ENCODE measurements at places on chromosomes 4 and X.

- no peak for DNase-seq
Observed at GRCh38 chr4:127623797-127624083, 9.0 kb upstream of the INTU start.

GRCh38 chr4:3413217-3413671 lies 28.5 kb upstream of the HGFAC start:
- no peak for DNase-seq

DNA sequence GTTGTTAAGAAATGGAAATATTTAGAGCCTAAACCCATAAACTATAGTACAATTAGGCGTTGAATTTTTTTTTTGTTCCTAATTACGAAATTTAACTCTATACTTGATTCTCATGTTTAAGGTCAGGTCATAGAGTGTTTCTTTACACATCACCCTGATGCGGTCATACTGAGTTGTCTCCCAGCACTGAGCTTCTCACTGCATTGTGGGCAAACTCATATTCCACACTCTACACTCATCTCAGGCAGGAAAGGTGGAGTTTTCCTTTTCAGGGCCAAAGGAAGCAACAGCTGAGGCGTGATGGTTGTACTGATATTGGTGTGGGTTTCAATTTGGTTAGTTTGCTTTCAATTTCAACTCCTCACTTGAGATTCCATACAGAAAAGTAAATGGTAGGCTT lies 75.4 kb downstream of the FAT4 start:
- no peak for DNase-seq

DNA sequence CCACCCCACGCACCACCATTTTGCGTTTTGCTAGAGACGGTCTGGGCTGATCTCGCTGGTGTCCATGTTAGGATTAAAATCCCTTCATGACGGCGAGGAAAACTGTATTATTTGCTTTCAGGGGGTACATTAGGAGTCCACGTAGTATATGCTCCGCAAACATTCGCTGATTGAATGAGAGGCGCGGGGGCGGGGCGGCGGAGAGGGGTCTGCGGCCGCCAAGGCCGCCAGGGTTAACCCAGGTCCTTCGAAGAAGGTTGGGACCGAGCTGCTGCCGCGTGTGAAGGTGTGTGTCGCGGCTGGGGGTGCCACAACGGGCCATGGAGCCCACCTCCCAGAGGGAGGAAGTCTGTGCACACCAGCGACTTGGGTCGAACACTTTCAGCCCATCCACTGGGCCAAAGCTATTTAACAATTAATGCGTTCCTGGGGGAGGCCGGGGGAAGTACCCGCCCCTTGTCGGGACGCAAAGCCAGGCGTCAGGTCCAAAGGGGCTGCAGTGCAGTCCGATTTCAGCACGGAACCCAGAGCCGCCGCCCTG lies 6.4 kb upstream of the PITX2 start:
- DNase-seq: no peak

DNA sequence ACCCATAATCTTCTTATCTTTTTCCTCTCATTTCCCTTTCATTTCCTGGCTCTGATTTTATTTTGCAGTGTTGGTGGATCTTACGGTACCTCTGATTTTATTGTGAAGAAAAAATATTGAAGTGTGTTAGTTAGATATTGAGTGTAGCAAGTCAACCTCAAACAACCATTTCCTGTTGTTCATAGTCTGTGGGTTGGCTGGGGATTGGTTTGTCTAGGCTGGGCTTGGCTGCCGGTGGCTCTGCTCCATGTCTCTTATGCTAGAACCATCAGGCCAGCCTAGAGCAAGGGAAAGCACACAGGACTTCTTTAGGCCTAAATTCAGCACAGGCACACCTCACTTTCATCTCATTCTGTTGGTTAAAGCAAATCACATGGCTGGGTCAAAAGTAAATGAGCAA lies 383.1 kb upstream of the LCORL start:
- DNase-seq: no peak

DNA sequence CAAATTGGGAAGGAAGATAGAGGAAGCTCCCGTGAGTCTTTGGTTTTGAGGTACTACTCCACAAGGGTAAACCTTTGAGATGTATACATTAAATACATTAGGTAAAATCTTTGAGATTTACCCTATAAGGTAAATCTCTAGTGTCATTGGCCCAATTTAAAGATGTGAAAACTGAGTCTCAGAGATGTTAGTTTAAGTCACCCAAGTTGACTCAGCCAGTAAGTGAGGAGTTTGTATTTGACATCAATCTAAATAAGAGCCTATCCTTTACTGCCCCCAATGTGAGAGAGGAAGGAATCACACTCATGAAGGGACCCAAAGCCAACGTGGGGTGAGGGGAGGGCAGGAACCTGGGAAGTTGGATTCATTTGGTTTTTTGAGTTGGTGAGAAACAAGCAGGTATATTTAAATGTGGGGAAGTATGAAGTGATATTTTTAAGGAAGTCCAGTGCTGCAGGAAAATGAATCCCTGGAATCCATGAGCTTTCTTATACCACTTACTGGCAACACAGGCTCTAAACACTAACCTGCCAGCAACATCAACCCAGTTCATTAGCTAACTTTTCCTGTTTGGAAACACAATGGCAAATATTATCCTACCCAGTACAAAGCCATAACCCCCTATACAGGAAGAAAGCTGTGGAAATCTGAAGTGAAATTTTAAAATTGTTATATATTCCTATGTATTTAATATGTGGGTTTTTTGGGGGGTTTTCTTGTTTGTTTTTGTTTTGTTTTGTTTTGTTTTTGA lies 55.3 kb downstream of the PALLD start:
- no peak for DNase-seq

DNA sequence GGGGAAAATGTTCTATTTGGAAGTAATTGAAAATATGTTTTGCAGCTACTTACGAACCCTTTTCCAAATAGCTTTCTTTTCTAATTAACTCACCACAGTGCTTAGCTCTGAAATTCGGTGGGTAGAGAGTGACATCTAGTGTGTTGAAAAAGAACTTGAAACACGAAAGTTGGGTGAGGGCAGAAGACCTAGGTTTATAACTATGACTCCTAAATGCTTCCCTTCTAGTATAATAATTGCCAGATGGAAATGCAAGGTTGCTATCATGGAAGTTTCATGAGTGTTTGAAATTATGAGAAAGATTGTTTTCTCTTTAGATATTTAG lies 77.3 kb upstream of the NOCT start:
- no peak for DNase-seq

GRCh38 chrX:10106806-10107205 lies 50.0 kb upstream of the CLCN4 start:
- no peak for DNase-seq

DNA sequence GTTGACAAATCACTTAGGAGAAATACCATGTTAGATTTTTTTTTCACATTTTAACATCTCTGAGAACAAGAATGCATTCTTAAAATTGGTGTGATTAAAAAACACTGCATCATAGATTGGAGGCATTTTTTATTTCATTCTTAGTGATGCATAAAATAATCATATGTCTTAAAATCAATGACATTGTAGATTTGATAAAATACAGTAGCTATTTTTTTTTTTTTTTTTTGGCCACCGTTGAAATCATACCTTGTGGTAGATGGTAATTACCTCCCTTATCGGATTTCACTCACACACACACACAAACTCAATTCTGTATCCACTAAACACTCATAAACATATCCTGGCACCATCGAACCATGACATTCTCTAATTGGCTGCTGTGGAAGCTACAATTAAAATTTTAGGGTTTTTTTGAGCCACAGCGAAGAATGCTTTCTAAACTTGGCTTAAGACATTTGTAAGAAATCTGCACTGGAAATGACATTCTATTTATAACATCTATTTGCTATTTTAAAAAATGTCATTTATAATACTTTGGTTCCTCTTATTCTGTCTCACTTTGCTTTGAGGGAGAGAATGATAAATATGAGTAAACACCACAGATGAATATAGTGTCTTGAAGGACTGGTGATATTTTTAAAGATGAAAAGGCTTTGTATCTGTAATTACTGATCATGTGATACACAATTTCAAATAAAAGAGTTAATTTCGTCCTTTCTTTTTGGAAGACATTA lies 60.1 kb downstream of the CCSER1 start:
- no peak for DNase-seq

GRCh38 chr4:53121264-53121865 lies 244.5 kb downstream of the SCFD2 start:
- no peak for DNase-seq

- DNase-seq: no peak
Observed at GRCh38 chr4:22596409-22596808, 80.5 kb upstream of the ADGRA3 start.

GRCh38 chr4:61828960-61829359 lies 628.8 kb downstream of the ADGRL3 start:
- no peak for DNase-seq

DNA sequence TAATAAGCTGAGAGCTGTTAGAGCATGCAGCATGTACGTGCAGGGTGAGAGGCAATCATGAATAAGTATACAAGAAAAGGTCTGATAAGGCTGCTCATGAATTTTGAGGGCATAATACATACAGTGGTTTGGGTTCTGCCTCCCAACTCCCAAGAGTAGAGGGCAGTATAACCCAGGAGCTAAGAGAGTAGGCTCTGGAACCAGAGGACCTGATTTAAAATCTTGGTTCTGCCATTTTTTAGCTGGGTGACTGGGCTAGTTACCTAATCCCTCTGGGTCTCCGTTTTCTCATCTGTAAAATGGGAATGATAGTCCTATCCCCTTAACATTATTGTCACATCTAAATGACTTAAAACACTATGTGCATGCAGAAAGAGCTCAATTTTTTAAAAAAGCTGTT lies 85.3 kb downstream of the LNX1 start:
- DNase-seq: no peak

GRCh38 chr4:44738615-44739014 lies 12.3 kb upstream of the GNPDA2 start:
- no peak for DNase-seq

DNA sequence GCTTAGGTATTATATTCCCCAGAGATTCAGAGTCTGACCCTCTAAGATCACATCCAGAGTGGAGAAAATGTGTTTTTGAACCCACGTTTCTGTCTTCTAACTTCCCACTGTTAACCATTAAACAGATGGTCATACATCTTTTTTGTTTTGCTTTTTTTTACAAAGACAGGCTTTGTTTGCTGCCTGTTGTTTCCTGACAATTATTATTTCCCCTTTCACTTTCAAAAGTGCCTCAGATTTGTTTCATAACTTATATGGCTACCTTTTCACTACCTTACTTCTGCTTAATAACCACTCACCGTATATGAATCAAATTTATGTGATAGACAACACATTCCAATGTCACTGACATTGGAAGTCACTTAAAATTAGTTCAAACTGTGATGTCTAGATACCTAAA lies 142.2 kb downstream of the HS3ST1 start:
- DNase-seq: no peak

- DNase-seq: no peak
Observed at GRCh38 chr4:162170509-162170908, 6.7 kb upstream of the FSTL5 start.

- DNase-seq: no peak
Observed at GRCh38 chr4:26753617-26754016, 107.0 kb upstream of the STIM2 start.

- peak; percentile 7 for DNase-seq
Observed at GRCh38 chrX:9677098-9677739, 88.4 kb downstream of the GPR143 start.

GRCh38 chr4:143411527-143412419 lies 75.1 kb downstream of the GAB1 start:
- no peak for DNase-seq

DNA sequence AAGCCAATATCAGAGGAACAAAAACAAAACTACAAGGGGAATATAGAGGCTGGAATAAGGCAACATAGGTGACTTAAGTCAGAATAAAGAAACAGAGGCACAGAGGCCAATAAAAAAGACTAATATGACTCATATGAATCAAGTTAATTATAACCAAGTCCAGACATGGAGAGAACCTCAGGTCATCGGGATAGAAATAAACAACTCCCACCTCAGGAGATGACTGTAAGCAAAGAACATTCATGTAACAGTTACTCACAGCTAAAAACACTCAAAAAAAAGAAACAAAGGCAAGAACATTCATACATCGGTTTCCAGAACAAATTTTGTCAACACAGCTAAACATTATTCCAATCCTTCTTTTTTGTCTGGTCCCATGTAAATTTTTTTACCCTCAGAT lies 60.3 kb upstream of the RXFP1 start:
- DNase-seq: no peak

DNA sequence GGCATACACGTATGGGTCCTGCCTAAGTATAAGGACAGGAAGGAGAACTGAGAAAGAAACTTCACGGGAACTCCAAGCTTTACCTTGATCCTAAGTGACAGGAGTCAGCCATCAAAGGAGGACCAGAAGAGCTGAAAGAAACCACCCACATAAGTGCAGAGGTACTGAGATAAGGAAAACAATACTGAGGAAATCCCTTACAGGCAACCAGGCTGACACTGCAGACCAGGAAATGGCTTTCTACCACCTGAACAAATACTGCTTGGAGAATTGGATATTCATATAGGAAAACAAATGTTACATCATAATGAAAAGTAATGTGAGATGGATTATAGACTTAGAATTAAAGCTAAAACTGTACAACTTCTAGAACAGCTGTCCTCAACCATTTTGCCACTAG lies 127.0 kb downstream of the IL15 start:
- no peak for DNase-seq

DNA sequence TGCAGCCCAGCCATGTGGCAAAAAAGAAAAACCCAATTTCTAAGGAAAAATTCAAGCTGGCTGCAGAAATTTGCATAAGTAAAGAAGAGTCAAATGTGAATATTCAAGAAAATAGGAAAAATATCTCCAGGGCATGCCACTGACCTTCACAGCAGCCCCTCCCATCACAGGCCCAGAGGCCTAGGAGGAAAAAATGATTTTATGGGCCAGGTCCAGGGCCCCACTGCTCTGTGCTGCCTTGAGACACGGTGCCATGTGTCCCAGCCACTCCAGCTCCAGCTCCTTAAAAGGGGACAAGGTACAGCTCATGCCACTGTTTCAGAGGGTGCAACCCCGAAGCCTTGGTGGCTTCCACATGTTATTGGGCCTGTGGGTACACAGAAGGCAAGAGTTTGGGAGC lies 182.7 kb upstream of the FGF16 start:
- no peak for DNase-seq

DNA sequence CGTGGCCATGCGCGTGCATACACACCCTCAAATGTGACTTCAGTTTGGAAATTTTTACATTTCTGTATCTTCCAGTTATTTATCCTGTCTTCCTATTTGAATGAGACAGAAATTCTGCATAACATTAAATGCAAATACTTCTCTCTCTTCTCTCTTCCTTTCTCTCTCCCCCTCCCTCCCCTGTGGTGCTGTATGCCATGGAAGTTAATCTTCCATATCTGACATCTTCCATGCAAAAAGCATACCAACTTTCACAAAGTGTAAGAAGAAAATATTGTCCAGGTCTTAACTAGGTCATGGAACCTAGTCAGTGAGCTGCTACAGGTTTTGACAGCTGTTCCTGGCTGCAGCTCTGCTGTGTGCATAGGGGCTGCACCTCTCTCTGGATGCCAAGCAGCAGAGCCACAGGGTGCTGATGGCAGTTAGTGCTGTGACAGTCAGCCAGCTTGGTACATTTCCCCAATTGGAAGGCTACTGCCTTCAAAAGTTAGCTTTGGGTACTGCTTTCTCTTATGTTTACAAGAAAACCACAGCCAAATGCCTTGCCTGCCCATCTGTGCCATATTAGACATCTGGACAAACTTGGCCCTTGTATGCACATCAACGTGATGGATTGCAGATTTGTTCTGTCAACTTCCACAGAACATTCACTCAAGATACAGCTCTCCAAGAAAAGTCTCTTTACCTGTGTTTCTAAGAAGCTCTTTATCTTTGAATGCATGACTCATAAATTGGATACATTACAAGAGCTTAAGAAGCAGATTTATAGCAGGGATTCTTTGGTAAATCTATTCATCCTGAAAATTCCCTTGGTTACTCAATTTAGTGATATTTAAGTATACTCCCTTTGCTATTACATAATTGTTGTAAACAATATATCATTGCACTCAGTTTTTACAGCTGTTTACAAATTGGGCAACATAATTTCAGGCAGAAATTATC lies 623.8 kb downstream of the EPHA5 start:
- DNase-seq: no peak

Measured in stimulated activated CD4-positive, alpha-beta T cell treated with anti-CD3 and anti-CD28 coated beads, TNF-alpha, amount 100 ng/mL, for 24 hours (primary cell).